ENCODE measurements at places on chromosomes 1 and 21.

DNA sequence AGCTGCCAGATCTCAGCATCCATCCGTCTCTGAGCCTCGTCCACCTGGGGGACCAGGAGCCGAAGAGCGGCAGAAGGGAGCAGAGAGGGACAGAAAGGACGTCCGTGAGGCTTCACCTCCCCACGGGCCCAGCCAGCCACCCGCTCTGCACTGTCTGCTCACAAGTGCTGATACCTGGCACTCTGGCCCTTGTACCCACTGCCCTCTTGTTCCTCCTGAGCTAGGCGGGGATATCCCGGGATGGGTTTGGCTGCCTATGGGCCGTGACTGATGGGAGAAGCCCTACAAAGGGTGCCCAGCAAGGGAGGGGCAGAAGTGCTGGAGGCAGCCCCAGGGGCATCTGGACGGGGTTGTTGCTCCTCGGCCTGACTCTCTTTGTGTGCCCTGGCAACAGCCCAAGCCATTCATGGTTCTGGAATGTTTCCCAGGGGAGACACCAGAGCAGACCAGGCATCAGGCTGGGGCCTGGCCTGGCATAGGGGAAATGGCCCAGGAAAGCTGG is 57.6 kb downstream of the LDLRAD2 start:
- peak; percentile 84 for DNase-seq

DNA sequence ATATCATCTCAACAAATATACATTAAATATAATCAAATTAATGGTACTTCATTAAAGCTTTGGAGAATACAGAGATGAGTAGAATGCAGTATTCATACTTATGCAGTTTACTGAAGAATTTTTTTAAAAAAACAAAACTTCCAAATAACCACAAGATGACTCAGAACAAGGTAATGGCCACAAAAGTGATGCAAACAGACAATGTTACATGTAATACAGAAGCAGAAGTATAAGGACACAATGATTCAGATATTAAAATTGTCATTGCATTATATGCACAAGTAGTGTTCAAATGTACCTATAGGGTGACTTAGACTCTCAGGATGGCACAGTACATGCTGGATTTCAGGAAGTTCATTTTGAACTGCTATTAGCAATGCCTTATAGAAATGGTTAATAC is 227.2 kb upstream of the ST6GALNAC5 start:
- DNase-seq: no peak

DNA sequence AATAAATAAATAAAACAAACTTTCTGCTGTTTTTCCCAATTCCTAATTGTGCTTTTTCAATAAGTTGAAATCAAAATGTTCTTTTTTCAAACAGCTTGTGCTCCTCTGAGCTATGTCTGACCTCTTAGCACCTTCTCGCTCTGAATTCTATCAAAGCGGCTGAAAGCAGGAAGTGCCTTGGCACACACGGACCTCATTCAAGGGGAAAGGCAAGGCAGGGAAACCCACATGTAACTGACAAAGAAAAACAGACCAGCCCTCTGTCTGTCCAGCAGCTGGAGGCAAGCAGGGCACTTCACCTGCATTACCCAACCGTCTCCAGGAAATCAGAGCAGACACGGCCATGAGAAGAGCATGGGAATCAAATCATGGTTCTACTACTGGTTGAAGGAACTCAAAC is 56.7 kb downstream of the PLPP3 start:
- no peak for DNase-seq

DNA sequence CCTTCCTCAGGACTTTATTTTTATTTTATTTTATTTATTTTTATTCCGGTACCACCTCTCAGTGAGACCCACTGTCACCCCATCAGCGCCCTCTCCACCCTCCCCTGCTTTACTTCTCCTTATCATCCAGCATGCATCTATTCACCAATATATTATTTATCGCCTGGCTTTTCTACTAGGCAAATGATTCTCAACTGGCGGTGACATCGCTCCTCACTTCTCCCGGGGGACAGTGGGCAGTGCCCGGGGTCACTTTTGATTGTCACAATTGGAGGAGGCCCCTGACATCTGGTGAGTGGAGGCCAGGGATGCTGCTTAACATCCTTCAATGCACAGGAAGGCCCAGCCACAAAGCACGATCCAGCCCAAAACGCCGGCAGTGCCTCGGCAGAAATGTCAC is 138.7 kb downstream of the ETS2 start:
- DNase-seq: no peak

GRCh38 chr1:242318140-242318539 is 206.4 kb downstream of the PLD5 start:
- DNase-seq: no peak

- no peak for DNase-seq
These were observed 443.0 kb downstream of the PTPRU start for GRCh38 chr1:29679316-29679715.

- DNase-seq: no peak
These were observed 44.2 kb upstream of the EXOSC10 start for GRCh38 chr1:11143907-11144306.

GRCh38 chr1:193677874-193678273 is 491.5 kb upstream of the B3GALT2 start:
- no peak for DNase-seq

GRCh38 chr21:28256420-28256831 is 736.3 kb downstream of the LTN1 start:
- DNase-seq: no peak

DNA sequence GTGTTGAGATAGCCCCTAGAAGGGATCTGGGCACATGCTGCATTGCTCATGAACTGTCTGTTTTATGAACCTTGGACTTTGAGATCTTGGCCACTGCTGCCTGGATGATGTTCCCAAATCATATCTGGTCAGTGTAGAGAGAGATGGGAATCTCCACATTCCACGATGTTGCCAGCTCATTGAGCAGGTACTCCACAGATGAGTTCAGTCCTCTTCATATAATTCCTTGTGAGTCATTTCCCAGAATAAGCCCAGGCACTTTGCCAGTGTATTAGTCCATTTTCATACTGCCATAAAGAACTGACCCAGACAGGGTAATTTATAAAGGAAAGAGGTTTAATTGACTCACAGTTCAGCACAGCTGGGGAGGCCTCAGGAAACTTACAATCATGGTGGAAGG is 254.0 kb upstream of the RUNX1 start:
- no peak for DNase-seq

DNA sequence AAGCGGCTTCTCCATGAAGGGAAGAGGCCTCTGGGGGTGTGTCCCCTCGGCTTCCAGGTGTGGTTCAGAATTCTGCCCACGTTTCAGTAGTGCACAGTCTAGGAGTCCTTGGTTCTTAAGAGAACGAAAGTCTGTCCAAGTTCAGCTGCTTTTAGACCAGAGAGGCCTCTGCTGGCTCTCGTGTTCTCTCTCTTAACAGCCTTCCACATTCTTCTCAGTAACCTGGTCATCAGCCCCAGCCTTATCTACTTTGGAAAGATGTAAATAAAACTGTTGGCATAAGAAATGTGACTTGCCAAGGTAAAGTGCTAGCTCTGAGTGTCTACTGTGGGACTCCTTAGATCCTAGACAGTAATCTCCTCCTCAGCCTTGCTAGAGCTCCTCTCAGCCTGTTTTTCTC is 15.3 kb upstream of the STUM start:
- no peak for DNase-seq

DNA sequence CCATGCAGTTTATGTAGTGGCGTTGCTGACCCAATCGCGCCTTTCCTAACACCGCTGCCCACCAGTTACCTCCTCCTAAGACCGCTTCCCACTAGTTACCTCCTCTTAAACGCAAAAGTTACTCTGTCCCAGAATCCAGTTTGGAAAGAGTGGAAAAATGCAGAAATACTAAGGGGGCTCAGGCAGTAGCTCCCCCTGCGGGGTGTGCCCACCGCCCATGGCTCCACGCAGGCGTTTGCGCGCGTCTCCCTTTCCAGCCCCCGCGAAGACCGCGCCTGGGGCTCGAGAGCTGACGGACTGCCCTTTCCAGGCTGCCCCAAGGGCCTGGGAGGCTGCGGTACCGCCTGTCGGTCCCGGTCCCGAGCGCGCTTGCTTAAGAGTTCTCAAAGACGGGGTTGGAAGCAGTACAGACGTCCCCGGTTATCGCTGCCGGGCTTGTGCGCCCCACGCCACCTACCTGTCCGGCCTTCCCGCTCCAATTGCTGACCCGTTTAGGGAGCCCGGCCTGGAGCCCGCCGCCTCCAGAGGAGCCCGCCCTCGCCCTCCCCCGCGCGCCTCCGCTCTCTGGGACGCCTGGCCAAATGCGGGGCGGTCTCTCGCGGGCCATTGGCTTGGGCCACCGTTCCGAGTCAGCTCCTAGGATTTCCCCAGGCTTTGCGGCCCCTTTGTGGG is 414.1 kb upstream of the ESRRG start:
- DNase-seq: no peak

DNA sequence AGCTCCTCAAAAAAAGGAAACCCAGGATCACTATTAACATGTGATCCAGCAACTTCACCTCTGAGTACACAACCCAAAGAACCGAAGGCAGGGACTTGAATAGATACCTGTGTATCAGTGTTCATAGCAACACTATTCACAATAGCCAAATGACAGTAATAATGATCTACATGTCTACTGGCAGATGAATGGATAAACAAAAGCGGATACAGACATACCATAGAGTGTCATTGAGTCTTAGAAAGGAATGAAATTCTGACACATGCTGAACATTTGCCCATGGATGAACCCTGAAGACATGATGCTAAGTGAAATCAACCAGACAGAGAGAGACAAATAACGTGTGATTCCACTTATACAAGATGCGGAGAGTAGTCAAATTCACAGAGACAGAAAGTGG is 564.2 kb downstream of the KIF26B start:
- no peak for DNase-seq

GRCh38 chr1:167482184-167482583 is 36.1 kb downstream of the CD247 start:
- DNase-seq: no peak

GRCh38 chr1:154896771-154897286 is 26.7 kb upstream of the KCNN3 start:
- no peak for DNase-seq

- DNase-seq: no peak
These were observed 251.6 kb upstream of the FAM78B start for GRCh38 chr1:166418344-166418933.

- no peak for DNase-seq
These were observed 141.1 kb downstream of the TRIM33 start for GRCh38 chr1:114369930-114370329.

DNA sequence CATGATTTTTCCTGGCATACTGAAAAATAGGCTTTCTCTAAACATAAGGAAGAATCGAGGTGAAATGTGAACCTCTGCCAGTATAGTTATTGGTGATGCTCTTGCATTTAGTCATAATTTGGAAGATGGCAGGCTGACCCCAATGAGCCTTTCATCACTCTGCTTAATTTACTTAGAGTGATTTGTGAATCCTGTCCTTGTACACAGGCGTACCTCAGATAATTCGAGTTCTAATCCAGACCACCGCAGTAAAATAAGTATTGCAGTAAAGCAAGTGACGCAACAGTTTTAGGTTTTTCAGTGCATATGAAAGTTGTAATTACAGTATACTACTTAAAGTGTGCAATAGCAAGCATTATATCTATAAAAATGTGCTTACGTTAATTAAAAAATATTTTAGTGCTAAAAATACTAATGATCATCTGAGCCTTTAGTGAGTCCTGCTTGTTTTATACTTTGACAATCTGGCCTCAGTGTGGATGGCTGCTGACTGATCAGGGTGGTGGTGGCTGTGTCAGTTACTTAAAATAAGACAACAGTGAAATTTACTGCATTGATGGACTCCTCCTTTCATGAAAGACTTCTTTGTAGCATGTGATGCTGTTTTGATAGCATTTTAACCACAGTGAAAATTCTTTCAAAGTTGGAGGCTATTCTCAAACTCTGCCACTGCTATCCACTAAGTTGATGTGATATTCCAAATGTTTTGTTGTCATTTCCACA is 1.7 kb downstream of the PKNOX1 start:
- DNase-seq: no peak

DNA sequence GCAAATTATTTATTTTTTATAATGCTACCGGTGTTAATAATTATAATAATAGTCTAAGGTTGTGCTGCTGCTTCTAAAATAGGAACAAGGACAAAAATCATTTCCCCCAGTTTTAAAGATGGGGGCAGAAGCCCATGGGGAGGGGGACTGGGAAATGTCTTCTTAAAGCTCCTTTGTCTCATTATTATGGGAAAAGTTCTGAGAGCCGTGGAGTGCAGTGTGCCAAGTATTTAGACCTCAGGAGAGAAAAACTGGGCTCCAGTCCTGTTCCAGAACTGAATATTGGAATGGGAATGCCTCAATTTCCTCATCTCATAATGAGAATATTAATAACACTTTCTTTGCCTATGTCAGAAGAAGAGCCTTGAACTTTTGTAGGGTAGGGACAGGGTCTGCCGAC is 40.9 kb upstream of the ATF3 start:
- no peak for DNase-seq

GRCh38 chr1:112342558-112342957 is 53.5 kb upstream of the CTTNBP2NL start:
- DNase-seq: no peak

GRCh38 chr1:54585181-54586066 is 37.4 kb downstream of the ACOT11 start:
- peak; percentile 82 for DNase-seq

GRCh38 chr1:44366371-44366975 is 11.4 kb upstream of the ERI3 start:
- DNase-seq: no peak

GRCh38 chr21:36615274-36615964 is 83.5 kb upstream of the SIM2 start:
- no peak for DNase-seq

GRCh38 chr1:193785850-193786420 is 599.5 kb upstream of the B3GALT2 start:
- DNase-seq: no peak

DNA sequence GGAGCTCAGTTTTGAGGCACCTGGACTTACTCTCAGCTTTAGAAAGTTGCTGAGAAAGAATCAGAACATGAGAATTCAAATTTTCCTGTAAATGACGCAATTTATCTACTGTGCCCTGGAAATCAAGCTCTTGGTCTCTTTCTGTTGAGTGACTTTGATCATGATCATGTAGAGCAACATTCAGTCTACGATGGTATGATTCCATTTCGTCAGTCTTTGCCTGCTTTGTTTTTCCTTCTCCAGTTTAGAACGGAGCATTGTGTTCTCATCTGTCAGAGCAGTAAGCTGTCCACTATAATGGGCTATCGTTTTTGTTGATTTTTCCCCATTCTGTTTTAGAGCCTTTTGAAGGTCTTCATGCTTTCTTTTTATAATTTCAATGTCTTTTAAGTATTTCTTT is 20.7 kb downstream of the SFT2D2 start:
- DNase-seq: no peak

- no peak for DNase-seq
These were observed 54.8 kb downstream of the TBX19 start for GRCh38 chr1:168335500-168335899.

DNA sequence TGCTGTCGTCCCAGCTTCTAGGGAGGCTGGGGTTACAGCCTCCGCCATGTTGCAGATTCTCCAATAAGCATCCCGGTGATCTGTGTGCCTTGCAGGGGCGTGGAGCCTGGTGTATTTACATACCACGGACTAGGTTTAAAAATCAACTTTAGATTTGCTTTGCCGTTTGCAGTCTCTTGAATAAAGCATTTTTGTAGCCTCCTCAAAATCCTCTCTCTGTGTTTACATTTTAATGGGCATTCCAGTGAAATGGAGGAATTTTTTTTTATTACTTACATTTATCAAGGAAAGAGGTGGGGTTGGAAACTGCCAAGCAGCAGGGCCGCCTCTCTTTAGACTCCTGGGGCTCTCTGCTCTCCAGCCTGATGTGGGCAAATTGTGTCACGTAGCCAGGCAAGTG is 437.5 kb upstream of the VAMP3 start:
- no peak for DNase-seq

All from left ventricle myocardium superior (tissue), 1 donor.